Effector memory CD4-positive, alpha-beta T cell (primary cell): ENCODE measurements at places on chromosomes 5 and 9.

GRCh38 chr5:34957857-34958690 is 28.7 kb downstream of the DNAJC21 start:
- no peak for DNase-seq

DNA sequence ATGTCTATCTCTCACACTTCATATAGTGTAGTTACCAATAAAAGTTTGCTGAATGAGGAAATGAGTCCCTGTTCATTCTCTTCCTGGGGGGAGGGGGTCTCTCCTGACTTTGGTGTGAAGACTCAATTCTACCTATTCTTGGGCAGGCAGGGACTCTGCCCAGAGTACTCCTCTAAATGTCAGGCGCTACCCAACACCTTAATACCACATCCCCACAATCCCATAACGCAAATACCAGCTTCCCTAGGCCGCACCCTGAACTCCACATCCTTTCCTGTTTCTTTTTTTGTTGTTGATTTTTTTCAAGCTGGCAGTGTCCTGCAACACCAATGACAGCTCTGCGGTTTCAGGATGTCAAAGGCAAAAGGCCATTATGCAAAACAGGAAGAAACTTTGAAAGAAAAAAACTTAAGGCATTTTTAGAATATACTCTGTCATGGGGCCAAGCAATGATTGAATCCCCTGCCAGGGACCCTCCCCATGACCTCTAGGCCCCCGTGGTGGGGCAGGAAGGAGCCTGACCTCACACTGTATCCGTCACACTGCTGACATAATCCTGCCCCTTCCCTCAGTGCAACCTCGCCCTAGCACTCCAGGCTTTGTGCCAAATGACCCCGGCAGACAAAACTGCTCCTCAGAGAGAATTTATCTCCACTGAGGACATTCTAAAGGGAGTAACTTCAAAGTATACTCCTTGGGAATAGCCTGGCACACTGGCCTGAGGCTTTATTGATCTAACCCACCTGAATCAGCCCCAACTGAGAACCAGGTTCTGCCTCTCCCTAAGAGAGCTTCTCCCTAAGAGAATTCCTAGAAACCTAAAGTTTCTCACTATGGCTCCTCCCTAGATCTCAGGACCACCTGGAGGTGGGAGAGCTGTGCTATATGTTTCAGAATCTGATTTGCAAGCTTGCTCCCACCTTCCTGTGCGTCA is 8.0 kb downstream of the B4GALT1 start:
- no peak for DNase-seq

DNA sequence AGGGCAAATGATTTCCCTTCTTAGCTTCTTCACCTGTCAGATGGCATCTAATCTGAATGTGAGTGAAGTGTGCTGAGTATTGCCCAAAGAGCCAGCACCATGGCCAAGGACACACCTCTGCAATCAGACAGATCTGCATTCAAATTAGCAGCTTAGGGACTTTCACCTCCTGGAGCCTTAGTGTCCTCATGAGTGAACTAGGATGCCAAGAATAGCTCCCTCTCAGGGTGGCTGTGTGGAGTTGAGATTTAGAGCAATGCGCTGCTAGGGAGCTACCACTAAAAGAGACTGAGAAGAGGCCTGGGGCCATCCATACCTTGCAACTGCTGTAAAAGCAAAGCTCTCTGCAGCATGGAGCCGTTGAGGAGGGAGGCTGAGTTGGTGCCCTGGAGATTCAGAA is 1.4 kb downstream of the CIZ1 start:
- no peak for DNase-seq

DNA sequence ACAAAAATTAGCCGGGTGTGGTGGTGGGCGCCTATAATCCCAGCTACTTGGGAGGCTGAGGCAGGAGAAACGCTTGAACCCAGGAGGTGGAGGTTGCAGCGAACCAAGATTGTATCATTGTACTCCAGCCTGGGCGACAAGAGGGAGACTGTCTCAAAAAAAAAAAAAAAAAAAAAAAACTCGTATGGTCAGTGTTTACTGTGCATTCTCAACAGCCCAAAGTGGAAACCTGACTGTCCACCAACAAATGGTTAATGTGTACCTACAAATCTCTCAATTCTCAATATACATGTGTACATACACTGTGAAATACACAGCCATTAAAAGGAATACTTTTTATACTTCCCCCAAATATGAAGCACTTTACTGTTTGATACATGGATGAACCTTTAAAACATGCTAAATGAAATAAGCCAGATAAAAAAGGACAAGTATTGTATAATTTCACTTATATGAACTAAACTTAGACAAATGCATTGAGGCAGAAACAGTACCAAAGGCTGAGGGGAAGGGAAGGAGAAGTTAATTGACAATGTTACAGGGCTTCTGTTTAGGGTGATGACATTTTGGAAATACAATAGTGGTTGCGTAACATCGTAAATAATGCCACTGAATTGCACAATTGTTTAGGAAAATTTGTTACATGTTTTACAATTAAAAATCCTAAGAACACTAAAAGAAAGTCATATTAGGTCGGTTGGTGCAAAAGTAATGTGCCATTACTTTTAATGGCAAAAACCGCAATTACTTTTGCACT is 16.5 kb downstream of the DNAJA1 start:
- no peak for DNase-seq

GRCh38 chr9:130129432-130130061 is 42.7 kb upstream of the NCS1 start:
- peak; percentile 3 for DNase-seq

DNA sequence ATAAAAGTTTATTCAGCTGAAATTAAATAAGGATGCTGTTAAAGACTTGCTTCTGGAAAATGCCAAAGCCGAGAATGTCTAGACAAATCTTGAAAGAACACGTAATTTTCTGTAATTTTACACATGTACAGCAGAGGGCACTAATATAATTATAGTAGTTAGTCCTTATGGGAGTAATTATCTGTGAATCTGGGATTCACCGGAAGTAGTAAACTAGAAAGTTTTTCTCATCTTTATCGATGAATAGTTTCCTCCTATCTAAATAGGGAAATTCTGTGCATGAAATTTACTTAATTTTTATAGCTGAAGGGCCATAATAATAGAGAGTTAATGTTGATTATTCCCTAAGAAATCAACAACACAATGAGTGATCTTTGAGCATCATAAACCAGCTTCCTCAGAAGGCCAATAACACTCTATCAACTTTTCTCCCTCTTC is 18.4 kb upstream of the CNTLN start:
- DNase-seq = no peak

- DNase-seq = no peak
Measured at GRCh38 chr5:78760366-78760765, 111.8 kb upstream of the LHFPL2 start.
